Hematopoietic multipotent progenitor cell treated with erythropoietin and hydrocortisone succinate and interleukin-3 and kit ligand, for 17 days (in vitro differentiated cells): ENCODE measurements at places on chromosomes 1 and 21.

DNA sequence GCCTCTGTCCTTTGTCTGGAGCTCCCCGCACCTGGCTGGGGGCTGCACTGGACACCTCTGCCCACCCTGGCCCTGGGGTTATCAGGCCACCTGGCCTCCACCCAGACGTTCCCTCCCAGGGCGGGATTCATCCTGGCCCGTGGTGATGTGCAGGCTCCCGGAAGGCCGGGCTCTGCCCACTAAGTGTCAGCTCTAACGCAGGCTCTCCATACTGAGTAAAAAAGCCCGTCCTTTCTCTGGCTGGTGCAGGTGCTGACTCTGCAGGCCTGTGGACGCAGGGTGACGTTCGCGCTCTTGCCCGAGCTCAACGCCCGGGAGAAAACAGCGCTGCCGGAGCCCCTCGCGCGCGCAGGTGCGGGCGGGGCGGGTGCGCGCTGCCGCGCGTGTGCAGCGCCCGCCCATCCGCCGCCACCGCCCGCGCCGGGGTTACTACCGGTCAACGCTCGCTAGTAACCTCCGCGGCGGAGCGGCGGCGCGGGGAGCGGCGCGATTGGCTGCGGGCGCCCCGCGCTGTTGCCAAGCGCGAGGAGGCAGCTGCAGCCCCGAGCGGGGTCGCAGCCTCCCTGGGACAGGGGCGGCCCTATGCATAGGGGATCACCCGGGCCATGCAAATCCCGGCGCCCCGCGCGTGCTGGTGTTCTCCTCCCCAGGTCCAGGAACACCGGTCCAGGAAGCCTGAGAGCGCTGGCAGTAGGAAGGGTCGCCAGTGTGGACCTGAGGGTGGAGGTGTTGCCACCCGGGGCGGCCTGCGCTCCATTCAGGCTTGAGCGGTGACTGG is 15.7 kb downstream of the ABCG1 start:
- DNase-seq = peak; percentile 38

DNA sequence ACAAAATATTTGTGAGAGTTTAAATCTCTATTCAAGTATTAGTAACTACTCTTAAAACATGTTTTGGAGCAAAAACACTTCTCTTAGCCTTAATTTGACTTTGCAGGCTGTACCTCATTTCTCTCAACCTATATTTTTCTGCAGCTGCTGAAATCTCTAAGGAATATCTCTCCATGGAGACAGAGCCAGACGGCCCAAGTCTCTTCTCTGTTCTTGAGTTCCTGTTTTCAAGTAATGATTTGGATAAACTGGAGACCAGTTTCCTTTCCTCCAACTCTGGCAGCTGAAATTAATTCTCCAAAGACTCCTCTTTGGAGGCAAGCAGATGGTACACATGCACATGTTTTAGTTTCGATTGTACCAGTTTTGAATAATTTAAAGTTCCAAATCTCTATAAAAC is 659.7 kb upstream of the NEGR1 start:
- DNase-seq = no peak

- DNase-seq = no peak
Measured at GRCh38 chr21:15495965-15496364, 233.8 kb upstream of the USP25 start.

- DNase-seq = no peak
Measured at GRCh38 chr1:228744356-228744755, 9.1 kb downstream of the RHOU start.

- no peak for DNase-seq
Measured at GRCh38 chr1:9028921-9029705, 2.9 kb upstream of the SLC2A7 start.

- no peak for DNase-seq
Measured at GRCh38 chr1:110375490-110375889, 15.3 kb downstream of the SLC16A4 start.

GRCh38 chr1:3245344-3245743 is 176.3 kb downstream of the PRDM16 start:
- no peak for DNase-seq

DNA sequence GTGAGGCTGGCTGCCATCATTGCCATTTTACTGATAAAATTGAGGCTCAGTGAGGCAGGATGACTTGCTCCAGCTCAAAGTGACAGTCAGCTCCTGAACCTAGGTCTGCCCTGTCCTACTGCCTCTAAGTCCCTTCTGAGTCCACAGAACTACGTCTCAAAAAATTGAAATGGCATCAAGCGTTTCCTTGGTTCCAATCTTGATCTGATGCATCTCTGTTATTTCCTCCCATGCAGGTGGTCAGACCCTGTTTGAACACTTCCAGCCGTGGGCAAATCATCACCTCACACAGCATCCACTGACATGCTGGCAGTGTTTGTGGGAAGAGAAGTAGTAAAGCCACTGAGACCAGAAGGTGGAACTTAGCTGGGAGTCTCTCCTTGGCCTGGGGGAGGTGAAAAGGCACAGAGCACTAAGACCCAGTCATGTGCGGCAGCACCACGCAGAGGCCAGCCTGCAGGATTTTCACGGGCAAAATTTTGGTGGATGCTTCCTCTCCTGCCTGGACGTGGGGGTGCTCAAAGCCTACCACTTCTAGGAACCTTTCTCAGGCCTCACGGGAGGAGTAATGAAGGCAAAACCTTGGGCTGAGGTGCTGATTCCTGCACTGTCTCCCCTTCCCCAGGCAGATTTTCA is 7.8 kb upstream of the CPLANE2 start:
- DNase-seq = no peak

DNA sequence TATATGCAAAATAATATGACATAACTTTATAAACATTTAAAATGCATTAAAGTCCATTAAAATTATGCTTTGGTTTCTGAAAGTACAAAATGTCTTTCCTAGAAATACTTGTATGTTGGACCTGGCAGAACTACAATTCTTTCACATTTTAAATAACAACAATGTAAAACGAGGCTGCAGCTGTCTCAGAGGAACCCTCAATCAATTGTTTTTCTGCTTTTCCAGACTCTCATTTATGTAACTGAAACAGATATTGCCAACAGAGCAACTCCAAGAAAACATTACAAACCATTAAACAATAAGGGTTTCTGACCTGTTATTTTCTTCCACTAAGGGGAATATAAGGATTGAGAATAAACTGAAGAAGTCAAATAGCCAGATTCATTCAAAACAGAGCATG is 1193.4 kb downstream of the NCAM2 start:
- DNase-seq = no peak

DNA sequence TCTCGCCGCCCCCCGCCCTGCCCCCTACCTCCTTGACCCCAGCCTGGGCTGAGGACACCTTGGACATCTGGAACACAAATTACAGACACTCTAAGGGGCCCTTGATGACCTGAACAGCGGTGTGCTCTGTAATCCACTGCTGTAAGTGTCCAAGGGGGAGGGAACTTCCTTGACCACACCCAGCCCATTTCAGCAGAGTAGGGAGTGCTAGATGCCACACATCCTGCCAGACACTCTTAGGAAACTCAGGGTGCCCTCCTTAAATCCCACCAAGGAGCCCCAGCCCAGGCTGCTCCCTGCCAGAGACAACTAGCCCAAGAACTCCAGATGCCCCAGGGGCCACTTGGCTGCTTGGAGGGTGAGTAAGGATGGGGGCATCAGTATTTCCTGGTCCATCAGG is 282.2 kb downstream of the RRAGC start:
- DNase-seq = no peak

DNA sequence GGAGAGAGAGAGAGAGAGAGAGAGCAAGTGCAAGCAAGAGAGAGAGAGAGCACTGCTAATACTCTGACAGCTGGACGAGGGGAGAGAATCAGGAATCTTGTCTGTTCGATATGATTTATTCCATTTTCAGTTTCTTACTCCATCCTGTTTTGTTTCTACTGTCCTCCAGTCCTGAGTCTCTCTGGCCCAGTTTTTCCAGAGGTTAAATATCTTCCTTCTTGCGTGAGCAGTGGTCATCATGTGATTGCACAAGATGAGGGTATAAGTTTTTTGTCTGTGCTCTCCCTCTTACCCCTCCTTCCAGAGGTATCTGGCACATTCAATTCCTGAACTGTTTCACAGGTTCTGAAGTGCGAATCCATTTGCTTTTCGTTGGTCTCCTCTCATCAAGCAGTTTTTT is 16.8 kb downstream of the UBE2U start:
- no peak for DNase-seq

- DNase-seq = no peak
Measured at GRCh38 chr1:104056786-104057185, 307.1 kb downstream of the AMY1C start.

DNA sequence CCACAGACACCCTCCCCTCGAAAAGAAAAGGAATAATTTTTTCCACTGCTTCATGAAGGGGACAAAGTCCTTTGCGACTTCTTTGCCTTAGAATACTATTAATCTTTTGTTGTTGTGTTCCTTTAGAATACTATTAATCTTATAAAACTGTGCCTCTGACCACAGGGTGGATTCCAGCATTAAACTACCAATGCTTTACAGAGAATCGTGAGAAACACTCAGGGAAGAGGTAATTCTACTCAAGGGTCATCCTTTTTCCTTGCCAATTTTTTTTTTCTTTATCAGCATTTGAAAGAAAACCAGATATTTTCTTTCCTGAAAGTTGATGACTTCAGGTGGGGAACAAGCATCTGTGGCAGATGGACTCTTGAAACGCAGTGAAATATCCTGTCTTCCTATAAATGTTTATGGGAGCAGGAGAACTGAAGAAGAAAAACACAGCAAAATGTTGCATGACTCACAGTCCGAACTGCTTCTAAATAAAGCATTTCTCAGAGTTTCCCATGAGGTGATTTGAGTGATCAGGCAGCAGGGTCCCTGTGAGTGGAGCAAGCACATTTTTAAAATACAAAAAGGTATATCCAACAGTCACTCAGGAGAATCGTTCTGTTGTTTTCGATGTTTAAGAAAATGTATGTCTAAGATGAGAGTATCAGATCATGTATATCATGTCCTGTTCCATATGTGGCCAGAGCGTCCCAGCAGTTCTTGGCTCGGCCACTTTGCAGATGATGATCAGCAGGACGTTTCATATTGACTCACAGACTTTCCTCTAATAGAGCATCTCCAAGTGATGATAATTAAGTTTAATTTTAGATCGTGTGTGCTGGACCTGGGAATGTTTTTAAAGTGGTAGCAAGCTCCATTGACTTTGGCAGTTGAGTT is 154.2 kb upstream of the RUNX1 start:
- DNase-seq = no peak

DNA sequence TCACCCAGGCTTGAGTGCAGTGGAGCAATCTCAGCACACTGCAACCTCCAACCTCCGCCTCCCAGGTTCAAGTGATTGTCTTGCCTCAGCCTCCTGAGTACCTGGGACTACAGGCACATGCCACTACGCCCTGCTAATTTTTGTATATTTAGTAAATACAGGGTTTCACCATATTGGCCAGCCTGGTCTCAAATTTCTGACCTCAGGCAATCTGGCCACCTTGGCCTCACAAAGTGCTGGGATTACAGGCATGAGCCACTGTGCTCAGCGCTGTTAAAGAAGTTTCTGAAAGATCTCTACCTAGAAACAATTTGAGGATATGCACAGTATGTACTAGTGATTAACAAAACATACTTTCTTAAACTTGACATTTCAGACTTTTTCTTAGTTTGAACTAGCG is 182.6 kb upstream of the ESRRG start:
- DNase-seq = no peak

DNA sequence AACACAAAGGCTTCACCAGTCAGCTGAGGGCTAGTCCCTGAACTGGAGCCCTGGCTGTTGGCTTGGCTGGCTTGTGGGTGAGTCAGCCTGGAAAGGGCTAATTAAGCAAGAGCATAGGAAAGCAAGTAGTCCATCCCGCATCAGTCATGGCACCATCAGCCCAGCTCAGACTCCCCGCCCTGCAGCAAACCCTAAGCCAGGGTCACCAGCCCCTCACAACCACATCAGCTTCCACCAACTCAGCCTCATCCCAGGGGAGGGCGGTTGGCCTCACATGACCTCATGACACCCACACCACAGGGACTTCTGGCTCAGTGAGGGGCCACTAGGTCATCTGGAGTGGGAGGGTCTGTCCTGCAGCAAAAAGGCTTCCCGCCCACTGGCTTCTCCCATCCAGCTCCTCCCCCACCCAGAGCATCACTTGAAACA is 7.0 kb upstream of the SPATC1L start:
- DNase-seq = no peak

- DNase-seq = no peak
Measured at GRCh38 chr1:216722821-216723220, 408 bp downstream of the ESRRG start.

GRCh38 chr1:89659322-89660081 is 26.6 kb downstream of the LRRC8C start:
- no peak for DNase-seq

DNA sequence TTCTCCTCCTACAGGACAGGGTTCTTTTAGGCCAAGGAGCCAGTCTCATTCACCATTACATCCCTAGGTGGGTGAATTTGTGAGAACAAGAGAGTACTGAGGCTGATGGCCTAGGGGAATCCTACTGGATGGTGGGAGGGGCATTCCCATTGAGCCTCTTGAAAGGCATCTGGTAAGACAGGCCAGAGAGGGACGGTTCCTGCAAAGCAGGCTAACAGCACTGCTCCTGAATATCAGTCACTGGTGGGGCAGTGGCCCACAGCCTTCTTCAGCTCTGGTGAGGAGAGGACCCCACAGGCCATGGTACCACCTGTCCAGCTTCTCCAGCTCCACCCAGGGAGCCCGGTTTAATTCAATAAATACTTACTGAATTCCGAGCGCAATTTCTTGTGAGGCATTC is 125.9 kb upstream of the EDN2 start:
- DNase-seq = no peak

GRCh38 chr1:230855886-230856285 is 12.4 kb downstream of the C1orf198 start:
- no peak for DNase-seq

DNA sequence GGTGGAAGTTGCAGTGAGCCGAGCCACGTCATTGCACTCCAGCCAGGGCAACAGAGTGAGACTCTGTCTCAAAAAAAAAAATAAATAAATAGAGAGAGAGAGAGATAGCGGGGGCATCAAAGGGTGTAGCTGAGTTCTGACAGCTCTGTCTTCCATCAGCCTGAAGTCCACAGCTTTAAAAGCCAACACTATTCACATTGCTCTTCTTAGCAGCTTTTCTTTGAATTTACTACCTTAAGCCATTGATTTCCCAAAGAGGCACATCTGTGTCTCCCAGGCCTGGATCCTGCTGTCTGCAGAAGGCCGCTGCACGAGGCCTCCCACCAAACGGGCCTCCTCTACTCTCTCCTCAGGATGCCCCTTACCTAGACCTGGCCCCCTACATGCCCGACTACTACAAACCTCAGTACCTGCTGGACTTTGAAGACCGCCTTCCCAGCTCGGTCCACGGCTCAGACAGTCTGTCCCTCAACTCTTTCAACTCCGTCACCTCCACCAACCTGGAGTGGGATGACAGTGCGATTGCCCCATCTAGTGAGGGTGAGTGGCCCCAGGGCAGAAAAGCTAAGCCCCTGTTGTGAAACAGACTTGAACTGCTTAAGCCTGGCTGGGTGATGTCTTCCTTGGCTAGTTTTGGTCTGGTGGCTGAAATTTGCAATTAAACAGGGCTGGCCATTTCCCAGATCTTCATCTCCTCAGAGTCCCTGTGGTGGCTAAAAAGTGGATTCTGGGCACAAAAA is 16.5 kb upstream of the SLC25A34 start:
- no peak for DNase-seq
